ENCODE measurements at places on chromosomes 5 and 9.

DNA sequence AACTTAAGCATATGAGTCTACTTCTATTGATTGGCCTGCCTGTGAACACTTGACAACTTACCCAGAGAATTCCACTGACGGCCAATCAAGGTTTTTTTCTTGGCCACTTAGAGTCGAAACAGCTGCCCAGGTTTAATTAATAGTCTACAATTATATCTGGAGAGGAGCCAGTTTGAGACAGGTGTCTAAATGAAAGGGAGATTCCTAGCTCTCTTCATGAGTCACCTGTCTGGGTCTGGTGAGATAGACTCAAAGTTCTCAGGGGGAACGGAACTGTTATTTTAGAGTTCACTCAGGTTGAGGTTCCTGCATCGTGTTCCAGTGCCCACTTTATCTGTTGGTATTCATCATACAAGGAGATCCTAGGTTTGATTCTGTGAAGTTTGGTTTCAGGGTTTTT lies 111.0 kb downstream of the CD180 start:
- DNase-seq = no peak

GRCh38 chr5:76942581-76942980 lies 10.3 kb upstream of the CRHBP start:
- no peak for DNase-seq

DNA sequence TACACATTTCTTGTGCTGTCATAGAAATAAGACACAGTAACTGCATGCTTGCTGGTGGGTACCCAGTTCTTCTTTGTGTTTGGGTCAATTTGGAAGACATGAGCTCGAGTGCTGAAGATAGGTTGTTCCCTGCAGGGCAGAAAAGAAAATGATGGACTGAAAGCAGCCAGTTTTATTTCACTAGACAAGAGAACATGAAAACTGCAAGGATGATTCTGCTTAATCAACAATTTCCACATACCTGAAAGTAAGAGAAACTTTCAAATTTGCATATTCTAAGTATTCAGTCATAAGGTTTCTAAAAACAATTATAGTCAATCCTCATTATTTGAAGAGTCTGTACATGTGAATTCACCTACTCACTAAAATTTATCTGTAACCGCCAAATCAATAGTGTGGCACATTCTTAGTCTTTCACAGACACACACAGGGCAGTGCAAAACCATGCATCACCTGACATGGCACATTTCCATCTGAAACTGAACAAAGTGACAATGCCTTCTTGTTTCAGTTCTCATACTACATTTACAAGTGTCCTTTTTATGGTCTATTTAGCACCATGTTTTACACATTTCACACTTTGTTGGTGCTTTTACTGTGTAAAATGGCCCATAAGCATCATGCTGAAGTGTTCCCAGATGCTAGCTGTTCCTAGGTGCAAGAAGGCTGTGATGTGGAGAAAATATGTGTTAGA lies 56.9 kb downstream of the HOMER1 start:
- DNase-seq = no peak

DNA sequence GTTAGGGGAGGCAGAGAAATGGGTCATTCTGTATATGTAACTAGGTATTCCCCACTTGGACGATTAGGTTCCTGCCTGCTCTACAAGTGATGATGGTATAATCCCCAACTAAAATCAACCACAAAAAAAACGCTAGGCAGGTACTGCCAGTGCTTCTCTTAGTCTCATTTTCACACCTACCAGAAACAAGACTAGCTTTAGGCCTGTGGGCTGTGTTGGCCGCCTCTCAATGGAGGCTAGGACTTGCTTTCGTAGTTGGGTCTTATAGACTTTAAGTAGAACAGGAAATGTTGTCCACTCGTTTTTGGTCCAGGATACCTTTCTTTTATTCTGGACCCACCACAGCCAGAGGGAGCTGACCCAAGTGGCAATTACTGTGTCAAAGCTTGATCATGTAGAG lies 111.8 kb downstream of the UNC13B start:
- DNase-seq = no peak

- peak; percentile 42 for DNase-seq
Observed at GRCh38 chr9:100098046-100098886, 534 bp downstream of the ERP44 start.

GRCh38 chr9:36934478-36935065 lies 99.5 kb downstream of the PAX5 start:
- no peak for DNase-seq

- no peak for DNase-seq
Observed at GRCh38 chr9:6142799-6143454, 72.7 kb upstream of the IL33 start.

GRCh38 chr5:43073597-43074546 lies 33.8 kb upstream of the ANXA2R start:
- no peak for DNase-seq

- DNase-seq = no peak
Observed at GRCh38 chr9:83649515-83649914, 26.6 kb downstream of the IDNK start.

DNA sequence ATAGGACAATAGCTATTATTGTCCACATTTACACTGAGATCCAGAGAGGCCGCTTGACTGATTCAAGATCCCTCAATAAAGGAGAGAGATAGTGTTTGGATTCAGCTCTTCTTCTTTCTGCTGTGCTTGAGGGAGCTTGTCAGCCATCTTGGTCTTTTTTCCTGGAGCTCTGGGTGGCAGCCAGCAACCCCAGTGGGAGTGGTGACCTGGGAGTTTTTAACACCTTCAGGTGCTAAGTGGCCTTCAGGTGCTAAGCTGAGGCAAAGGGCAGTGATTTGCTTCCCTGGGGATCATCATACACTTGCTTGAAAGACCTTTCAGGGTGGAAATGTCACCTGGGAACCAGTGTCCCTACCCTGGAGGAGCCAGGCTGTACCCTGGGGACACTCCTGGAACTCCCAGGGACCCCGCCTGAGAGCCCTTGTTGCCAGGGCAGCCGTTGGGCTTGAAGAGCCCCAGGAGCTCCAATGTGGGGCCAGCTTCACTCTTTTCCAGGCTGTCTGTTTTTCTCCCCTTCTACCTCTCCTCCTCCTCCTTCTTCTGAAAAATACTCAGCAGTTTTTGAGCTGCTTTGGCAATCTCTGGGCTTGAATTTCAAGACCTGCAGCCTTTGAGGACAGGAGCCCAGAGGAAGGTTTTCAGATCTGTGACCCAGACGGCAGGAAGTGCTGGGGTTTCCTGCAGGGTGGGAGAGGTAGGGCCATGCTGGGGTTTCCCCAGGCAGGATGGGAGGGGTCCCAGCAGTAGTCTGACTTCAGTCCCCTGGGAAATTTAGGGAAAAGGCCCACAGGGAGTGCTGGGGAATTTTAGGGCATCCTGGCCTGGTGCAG lies 59.7 kb downstream of the FGF18 start:
- no peak for DNase-seq

GRCh38 chr5:848671-849111 lies 2.1 kb downstream of the ZDHHC11 start:
- DNase-seq = no peak

DNA sequence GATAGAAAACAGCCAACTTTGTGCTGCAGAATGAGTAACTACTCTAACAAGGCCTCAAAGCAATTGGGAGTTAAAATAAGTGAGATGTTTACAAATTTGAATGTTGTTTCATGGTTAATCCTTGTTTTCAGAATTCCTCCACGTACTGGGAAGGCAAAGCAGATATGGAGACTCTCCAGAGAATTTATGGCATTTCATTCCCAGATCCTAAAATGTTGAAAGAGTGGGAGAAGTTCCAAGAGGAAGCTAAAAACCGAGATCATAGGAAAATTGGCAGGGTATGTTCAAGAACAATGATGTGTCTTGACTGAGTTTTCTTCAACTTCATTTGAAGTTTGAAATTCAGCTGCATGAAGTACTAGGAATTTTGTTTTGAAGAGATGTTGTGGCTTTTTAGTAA lies 16.4 kb downstream of the TARS1 start:
- no peak for DNase-seq
